Naive B cell (primary cell): ENCODE measurements at places on chromosomes 7 and 10.

- peak overlapping the region; percentile 95 for H3K27ac ChIP-seq
- H3K36me3 ChIP-seq = no peaks in the 10 kb centered on the region
These were observed 1.5 kb downstream of the PTPN12 start for GRCh38 chr7:77538281-77539212.

DNA sequence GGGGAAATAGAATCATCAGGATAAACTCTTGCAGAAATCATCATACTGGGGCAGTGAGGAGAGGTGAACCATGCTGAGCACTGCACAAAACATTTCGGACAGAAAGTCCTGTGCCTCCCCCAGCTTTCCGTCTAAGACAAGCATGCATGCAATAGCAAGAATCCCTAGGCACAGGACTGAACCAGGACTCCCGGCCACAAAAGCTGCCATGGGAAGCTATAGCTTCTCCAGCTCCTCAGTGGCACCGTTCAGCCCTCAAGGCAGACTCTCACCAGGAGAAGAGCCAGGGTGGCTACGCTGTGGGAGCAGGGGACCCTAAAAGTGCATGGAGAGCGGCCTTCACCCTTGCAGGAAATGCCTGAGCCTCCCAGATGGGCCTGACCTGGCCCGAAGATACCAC is 70.8 kb downstream of the ASB13 start:
- peaks cover 8% of the 10 kb centered on the region for H3K4me1 ChIP-seq
- no peak overlapping the region for H3K4me3 ChIP-seq
- H3K36me3 ChIP-seq = no peaks in the 10 kb centered on the region
- no peak for DNase-seq
- peaks cover 32% of the 10 kb centered on the region for H3K27me3 ChIP-seq

DNA sequence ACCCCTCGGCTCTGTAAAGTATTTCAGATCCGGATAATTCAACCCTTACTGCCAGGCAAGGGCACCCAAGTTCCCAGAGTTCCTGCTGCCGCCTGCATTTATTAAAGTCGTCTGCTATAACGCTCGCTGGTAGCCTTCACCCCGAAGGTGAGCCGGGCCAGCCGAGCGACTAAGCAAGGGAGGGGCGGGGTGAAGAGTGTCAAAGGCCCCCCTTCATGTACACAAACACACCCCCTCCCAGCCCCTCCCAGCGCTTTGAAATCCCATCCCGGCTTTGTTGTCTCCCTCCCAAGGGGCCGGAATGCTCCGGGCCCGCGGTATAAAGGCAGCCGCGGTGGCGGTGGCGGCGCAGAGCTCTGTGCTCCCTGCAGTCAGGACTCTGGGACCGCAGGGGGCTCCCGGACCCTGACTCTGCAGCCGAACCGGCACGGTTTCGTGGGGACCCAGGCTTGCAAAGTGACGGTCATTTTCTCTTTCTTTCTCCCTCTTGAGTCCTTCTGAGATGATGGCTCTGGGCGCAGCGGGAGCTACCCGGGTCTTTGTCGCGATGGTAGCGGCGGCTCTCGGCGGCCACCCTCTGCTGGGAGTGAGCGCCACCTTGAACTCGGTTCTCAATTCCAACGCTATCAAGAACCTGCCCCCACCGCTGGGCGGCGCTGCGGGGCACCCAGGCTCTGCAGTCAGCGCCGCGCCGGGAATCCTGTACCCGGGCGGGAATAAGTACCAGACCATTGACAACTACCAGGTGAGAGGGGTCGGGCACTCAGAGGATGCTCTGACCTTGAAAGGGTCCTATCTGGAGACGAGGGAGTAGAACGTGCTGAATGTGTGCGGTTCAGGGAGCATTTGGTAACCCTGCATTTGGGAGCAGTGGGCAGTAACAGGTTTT is at the start of gene DKK1:
DKK1 (plus strand) TSS at position 349 of the 889 bp plus-strand sequence; CDS start at position 503, 154 bp downstream.
- H3K27me3 ChIP-seq = peaks cover 55% of the 10 kb centered on the region
- H3K4me1 ChIP-seq = peaks cover 23% of the 10 kb centered on the region
- no peak within 1 kb of the TSS for H3K27ac ChIP-seq
- peak; percentile 38 for DNase-seq
- no peaks in the 10 kb centered on the region for H3K36me3 ChIP-seq

DNA sequence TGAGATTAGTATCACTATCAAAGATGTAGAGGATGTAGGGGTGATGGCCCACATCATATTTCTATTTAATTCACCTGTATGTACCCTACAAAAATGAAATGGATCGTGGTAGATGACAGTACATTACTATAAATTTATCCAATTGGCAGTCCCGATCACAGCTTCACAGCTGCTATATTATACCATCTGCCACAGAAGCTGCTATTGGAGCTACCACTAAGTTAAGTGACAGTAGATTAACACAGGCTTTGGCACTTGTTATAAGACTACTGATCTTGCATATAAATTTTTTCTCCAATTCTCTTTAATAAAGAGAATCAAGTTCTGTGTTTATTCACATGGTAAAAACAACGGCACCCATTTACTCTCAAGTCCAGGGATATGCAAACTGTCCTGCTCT is 24.9 kb upstream of the MAGI2 start:
- no peak overlapping the region for H3K4me3 ChIP-seq
- H3K27me3 ChIP-seq = peaks cover 4% of the 10 kb centered on the region
- no peaks in the 10 kb centered on the region for H3K36me3 ChIP-seq
- H3K27ac ChIP-seq = no peak overlapping the region
- no peaks in the 10 kb centered on the region for H3K4me1 ChIP-seq

DNA sequence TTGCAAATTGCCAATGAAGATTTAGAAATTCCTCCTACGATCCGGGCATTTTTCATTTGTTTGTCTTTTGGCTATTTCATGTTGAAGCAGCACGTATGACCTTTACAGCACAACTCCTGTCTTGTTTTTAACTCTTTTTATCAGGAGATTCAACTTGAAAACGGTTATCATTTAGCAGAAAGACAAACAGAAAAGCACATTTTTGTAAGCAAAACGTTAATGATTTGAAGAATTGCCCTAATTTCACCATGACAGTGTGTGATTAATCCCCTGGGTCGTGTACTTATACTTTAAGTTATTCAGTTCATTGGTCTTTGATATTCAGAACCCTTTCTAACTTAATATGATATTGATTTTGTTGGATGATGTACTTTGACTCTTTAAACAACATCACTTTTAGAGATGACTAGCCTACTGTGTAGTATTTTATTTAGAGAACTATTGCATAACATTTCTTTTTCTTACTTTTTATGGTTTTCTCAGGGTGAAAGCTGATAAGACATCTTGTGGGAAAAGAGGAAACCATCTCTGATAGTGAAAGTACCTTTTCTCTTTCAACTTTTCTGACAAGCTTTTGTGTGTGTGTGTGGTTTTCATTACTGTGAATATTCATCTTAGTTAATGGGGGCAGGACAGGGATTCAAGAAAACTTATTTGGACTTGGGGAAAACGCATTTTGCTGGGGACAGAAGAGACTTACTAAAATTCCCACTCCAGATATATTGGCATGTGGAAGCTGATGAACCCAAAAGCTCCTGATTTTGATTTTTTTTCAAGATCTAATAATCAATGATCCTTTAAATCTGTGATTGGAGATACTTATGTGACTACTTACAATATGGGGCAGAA is 8.1 kb downstream of the HHEX start:
- peak overlapping the region; percentile 89 for H3K4me3 ChIP-seq
- no peaks in the 10 kb centered on the region for H3K27me3 ChIP-seq
- peak; percentile 32 for DNase-seq
- H3K27ac ChIP-seq = peak overlapping the region; percentile 83
- H3K4me1 ChIP-seq = peaks cover 69% of the 10 kb centered on the region

DNA sequence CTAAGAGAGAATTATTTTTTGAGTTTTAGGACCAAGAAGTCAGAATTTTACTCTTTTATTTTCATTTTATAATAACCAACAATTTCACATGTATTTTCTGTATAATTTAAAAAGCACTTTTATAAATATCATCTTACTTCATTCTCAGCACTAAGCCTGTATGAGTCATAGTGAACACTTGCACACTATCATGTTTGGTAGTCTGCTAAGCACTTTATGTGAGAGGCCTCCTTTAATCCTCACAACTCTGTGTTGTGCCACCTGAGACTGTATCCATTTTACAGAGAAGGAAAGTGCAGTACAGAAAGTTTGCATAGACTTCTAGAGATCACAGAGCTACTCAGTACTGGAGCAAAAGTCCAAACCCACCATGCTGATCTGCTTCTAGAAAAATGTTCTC is 939.6 kb downstream of the NRG3 start:
- H3K36me3 ChIP-seq = no peaks in the 10 kb centered on the region
- H3K27me3 ChIP-seq = no peaks in the 10 kb centered on the region
- H3K27ac ChIP-seq = no peak overlapping the region
- DNase-seq = no peak
- no peaks in the 10 kb centered on the region for H3K4me1 ChIP-seq

GRCh38 chr10:103692436-103692951 is 162.9 kb downstream of the SH3PXD2A start:
- no peaks in the 10 kb centered on the region for H3K36me3 ChIP-seq
- peak; percentile 73 for DNase-seq
- peak overlapping the region; percentile 84 for H3K4me3 ChIP-seq
- H3K27ac ChIP-seq = peak overlapping the region; percentile 86

DNA sequence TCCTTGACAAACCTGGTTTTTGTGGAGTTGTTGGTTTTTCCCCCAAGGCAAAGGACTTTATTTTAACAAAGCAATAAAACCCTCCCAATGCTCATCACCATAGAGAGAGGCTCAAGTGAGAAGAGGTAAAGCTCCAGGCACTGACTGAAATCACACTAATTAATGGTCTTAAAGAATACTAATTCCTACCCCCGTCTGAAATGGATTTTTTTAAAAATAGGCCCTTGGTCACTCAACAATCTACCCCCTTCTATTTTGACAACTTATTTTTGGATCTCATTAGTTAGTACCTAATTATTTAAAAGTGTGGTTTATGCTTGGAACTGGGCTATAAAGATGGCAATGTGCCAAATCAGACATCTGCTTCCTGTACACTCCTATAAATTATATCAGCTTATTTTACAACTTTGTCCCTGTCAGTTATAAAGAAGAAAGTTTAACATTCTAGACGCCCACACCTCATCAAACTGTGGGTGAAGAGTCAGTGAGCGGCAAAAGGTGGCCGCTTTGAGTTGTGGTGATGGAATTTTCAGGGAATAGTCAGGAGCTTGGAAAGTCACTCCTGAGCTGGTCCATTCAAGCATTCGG is 10.6 kb downstream of the GLI3 start:
- H3K4me3 ChIP-seq = no peak overlapping the region
- H3K27ac ChIP-seq = no peak overlapping the region
- no peaks in the 10 kb centered on the region for H3K4me1 ChIP-seq
- peaks cover 38% of the 10 kb centered on the region for H3K27me3 ChIP-seq

GRCh38 chr7:122402235-122402634 is 97.7 kb upstream of the FEZF1 start:
- no peaks in the 10 kb centered on the region for H3K36me3 ChIP-seq
- DNase-seq = no peak
- no peak overlapping the region for H3K4me3 ChIP-seq
- no peak overlapping the region for H3K27ac ChIP-seq
- no peaks in the 10 kb centered on the region for H3K4me1 ChIP-seq
- H3K27me3 ChIP-seq = no peaks in the 10 kb centered on the region
